Hematopoietic multipotent progenitor cell treated with erythropoietin and hydrocortisone succinate and interleukin-3 and kit ligand, for 17 days (in vitro differentiated cells): ENCODE measurements at places on chromosomes 7 and 10.

DNA sequence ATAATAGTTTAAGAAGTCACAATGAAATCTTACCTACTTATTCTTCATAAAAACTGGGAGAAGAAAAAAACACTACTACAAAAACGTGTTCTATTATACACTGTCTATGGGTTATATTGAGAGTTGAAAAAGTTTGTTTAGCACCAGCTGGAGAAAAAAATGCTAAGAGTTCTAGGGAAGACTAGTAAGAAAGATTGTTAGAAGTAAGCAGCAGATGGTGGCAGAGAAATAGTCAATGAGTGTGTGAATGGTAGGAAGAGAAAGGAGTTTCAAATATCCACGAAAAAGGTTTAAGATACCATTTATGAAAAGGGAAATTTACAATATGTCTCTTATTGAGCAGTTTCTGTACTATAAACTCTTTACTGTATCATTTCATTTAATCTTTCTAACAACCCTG lies 124.7 kb downstream of the NRBF2 start:
- no peak for DNase-seq

DNA sequence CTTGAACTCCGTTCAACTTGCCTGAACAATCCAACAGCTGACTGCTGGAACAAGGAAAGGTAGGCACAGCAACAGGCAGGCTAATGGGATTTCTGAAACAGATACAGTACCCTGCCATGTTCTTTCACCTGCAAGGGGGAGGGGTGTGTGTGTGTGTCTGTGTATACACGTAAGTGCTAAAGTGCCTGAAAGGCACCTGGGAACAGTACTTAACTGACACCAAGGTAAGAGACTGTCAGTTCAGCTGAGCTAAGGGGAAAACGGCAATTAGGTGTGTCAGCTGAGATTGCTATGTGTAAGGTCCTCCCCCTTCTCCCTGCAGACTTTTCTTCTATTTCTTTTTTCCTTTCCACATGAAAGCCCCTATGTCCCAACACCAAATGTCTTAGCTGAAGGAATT lies 27.0 kb downstream of the NAMPT start:
- DNase-seq = no peak

DNA sequence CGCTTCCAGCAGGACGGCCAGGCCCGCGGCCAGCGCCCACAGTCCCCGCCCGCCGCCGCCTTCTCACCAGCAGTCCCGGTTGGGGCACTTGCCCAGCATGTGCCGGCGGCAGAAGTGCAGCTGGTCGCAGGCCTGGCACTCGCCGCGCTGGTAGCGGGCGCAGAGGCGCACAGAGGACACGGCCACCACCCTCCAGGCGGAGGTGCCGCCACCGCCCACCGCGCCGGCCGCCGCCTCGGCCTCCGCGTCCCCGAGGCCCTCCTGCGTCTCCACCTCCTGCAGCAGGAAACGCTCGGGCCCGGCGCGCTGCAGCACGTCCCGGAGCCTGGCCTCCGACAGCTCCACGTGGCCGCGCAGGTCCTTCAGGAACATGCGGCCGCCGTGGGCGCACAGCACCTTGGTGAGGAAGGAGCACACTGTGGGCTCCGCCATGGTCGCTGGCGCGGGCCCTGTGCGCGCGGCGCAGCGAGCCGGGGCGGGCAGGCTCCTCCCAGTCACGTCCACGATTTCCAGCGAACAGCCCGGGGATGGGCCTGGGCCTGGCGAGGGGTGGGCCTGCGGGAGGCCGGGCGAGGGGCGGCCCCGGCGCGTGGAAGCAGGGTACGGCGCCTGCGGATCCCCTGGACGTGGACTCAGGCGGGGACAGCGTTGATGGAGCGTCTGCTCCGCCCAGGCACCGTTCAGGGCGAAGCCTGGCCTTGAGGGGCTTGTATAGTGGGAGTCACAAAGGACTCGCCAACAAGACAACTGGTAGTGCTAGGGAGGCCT lies at the start of gene ZC3HAV1L:
Gene ZC3HAV1L (minus strand): TSS at position 457 of the 768 bp plus-strand sequence. CDS start 25 bp downstream, at position 432.
- DNase-seq = no peak

DNA sequence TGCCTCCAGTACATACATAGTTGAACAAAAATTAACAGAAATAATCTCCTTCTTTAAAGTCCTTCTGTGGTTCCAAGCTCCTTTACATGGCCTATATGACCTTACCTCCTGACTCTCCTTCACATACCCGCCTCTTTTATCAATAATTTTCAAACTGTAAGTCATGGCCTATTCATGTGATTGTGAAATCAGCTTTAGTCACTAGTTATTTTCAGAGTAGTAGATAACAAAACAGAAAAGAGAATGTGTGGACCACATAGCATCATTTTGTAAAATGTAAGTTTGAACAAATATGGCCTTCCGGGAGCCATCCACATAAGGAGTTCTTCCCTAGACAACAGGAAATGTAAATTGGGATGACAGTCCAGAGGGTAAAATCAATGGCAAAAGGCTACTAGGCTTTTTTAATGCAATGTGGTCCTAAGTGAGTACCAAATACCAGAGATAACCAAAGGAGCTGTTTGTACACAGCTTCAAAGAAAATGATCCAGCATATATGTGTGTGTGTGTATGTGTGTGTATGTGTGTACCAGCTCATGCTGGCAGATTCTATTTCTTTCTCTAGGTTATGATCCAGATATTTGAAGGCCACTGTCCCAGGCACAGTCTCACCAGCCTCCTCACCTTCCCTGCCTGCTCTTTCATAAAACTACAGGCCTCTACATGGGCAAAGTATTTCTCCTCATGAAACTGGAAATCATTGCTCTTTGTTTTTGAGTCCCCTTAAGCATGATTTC lies 12.3 kb upstream of the FAM133B start:
- no peak for DNase-seq

DNA sequence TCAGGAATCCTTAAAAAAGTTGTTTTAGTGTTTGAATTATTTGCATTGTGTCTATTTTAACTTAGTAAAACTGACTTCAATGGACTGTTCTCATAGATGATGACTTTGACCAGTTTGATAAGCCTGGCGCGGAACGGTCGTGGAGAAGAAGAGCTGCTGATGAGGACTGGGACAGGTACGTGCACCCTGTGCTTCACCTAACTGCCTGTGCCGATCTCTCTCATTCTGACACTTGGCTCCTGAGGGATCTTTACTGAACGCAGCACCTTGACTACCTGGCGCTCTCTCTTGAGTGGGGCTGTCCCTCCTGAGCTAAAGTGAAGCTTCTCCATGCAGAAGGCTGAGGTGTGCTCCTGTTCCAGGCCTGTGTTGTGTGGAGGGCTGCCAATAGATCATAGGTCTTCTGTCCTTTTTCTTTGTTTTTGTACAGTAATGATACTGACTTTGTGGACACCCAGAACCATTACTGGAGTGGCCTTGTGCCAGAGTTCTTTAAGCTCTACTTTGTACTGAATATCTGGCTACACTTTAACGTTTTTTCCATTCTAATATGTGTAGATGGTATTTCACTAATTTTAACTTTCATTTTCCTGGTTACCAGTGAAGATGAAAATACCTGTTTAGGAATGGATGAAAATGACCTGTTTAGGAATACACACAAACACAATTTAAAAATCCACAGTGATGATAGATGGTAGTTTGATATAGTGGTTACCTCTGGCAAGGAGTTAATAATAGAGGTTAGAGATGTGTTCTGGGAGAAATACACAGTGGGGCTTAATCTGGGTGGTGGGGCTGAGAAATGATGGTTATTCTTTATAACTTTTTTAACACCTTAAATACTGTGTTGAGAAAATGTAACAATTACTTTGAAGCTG lies 20.9 kb downstream of the RBM33 start:
- DNase-seq = no peak

DNA sequence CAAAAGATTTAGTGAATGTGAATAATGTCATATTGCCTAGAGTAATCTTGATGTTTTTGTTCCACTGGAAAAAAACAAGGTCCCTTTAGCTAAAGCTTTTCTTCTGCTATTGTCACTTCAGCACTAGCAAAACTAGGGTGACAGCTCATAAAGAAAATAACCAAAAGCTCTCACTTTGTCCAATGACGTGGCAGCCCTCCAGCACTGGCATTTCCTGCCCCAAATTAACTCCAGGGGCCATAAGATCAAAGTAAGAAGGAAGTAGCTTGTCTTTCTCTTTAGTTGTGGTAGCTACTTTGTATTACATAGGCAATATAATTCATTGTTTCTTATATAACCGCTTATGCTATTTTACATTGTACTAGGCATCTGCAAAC lies 47.3 kb downstream of the LRRN3 start:
- DNase-seq = no peak

GRCh38 chr10:12081470-12081869 lies 12.7 kb downstream of the DHTKD1 start:
- no peak for DNase-seq

GRCh38 chr7:20241911-20242261 lies 24.7 kb upstream of the MACC1 start:
- DNase-seq = no peak

DNA sequence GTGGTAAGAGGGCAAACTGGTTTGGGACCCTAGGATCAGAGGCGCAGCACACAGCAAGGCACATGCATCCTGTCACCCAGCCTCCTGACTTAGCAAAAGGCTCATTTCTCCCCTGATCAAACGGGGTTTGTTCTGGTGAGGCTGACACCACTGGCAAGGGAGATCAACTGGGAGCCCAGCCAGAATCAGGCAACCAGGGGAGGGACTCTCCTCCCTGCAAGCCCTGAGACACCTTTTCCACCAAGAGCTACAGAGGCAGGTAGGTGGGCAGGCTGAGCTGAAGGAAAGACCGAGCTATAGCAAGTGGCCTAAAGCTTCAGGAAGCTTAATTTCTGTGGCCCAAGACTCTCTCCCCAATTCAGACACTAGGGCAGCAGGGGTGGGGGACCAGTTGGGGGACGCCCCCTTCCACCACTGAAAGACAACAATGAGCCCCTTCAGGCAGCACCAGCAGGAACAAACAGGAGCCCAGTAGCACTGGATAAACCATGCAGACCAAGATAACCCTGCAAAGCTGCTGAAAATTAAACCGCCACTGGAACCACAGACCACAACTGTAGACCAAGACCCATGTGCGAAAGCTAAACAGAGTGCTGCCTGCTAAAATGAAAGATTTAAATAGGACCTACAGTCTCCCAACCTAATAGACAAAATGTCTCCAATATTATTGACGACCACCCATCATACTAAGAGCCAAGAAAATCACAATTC lies 27.1 kb upstream of the SAR1A start:
- DNase-seq = no peak

- DNase-seq = no peak
These were observed 140.0 kb upstream of the PHYHIPL start for GRCh38 chr10:59036311-59037017.

DNA sequence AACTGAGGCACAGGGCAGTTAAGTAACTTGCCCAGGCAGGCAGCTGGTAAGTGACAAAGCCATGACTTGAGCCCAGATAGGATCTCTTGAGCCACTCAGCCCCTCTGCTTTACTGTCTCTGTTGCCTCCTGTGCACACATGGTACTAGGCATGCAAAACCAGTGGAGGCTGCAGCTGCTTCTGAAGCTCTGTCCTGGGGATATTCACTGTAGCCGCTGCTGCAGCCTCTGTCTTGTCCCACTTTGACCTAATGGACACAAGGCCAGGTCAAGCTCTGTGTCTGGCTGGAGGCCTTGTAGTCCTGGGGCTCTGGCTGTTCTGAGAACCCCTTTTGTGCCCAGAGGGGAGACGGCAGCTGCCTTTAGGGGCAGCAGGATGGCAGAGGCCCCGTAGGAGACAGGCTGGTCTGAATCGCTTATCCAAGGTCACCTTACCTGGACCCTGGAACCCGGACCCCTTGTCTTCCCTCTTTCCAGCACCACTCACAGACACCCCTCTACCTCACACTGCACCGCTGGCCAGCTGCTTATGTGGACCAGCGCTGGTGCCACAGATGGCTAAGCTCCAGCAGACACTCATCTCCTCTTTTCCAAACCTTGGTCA lies 57.6 kb downstream of the TSPAN15 start:
- DNase-seq = no peak

- DNase-seq = no peak
These were observed 88.8 kb downstream of the FOXL3 start for GRCh38 chr7:378551-379455.

- DNase-seq = no peak
These were observed 19.3 kb downstream of the ANKRD22 start for GRCh38 chr10:88832376-88832775.

- no peak for DNase-seq
These were observed 136.6 kb upstream of the SVIL start for GRCh38 chr10:29771376-29771775.

- no peak for DNase-seq
These were observed 16.3 kb downstream of the GSAP start for GRCh38 chr7:77399816-77400215.

DNA sequence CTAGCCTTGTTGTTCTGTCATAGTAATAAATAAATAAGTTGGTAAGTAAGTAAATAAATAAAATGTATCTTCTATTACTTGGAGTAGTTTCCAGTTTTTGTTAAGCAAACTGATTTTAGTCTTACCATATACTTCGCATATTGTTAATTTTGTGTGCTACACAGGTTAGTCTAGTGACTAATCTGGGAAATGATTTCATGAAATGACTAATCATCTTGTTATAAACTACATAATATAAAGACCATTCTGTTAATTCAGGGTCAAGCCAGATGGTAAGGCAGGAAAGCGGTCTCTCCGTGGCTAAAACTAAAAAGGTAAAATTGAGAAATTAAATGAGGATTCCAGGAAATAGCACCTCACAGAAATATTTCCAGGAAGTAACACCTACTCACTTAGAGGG lies 58.5 kb upstream of the FOXP2 start:
- DNase-seq = no peak

DNA sequence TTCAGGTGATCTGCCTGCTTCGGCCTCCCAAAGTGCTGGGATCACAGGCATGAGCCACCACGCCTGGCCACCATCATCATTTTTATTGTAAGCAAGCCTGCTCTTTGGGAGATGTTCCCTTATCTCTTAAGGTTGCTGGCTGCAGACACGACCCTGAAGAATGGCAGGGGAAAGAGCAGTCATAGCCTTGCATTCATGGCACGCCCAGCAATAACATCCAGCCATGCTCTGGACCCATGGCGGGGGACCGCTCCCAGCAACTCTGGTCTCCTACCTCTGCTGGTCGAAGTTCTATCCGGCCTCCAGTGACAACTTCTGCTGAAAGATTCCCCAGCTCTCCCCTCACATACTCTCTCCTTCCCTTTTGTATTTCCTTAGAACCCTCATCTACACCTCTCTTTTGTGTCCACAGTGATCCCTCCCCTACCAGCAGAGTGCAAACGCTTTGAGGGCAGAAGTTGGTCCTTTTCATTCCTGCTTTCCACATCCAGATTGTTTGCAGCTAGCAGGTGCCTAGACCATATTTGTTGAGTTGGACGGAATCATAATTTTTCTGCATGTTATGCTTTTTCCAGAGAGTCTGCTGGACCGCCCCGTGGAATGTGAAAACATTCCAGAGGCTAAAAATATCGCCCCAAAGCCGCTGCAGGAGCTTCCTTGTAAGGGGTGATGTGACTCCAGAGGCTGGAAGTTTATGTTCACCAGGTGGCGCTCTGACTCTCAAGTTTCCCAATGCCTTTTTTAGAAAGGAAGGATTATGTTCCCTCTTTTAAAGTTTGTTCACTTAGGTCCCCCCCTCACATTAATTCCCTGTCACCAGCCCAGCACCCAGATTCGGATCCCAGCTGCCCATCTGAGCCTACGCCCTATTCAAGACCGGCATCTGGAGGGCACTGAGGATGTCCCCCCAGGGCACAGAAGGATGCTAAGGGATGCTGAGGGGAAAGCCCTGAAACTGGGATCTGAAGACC lies 4.3 kb upstream of the MARVELD1 start:
- peak; percentile 52 for DNase-seq
